ENCODE measurements at places on chromosomes 3 and 15. TPM values are rescaled to one million over a fixed set of nuclear protein-coding genes. Genes with fewer than 3 reads are reported as not detected.

Gene PIERCE2
- total RNA-seq = 1.2 TPM

DNA sequence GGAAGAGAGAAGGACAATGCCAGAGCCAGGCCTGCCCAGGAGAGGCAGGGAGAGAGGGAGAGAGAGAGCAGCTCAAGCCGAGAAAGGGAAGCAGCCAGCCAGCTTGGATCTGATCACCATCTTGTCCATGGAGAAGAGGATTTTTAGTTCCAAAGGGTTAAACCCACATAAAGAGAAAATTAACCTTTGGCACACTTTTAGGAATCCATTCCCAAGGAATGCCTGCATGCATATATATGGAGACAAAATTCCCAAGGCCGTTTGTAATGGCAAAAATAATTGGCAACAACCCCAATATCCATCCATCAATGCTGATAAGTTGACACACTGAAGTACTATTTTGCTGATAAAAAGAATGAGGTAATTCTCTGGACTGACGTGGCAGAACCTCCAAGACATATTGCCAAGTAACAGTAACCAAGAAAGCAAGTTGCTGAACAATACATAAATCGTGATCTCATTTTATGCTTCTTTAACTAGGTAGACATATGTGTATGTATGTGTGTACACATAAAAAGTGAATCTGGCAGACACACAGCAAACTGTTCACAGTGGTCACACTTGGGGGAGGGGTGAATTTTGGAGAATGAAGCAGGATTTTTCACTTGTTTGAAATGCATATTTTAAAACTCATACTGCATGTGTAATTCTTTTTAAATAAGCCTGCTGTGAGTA, 7.5 kb upstream of the STRA6 start:
- no peaks in the 10 kb centered on the region for H3K4me1 ChIP-seq
- H3K36me3 ChIP-seq = no peaks in the 10 kb centered on the region
- no peak for DNase-seq

Gene SCG3
- total RNA-seq = not detected

DNA sequence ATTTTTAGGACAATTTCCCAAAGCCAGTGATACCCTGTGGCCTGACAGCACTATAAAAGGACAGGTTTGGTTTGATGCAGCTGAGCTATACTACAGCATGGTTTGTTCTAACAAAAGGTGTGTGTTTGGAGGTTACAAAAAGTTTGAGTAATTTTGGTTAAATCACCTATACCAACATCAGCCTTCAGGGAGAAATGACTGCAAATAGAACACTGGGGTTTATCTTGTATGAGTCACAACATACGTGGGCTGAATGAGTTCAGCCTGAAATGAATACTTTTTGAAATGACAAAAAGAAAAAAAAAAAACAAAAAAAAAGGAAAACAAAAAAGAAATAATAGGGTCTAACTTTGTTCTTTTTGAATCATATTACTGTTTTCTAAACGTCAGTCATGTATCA, 345.7 kb downstream of the CNTN3 start:
- H3K4me3 ChIP-seq = no peak overlapping the region
- H3K36me3 ChIP-seq = no peaks in the 10 kb centered on the region
- no peak for DNase-seq
- H3K27ac ChIP-seq = no peak overlapping the region

DNA sequence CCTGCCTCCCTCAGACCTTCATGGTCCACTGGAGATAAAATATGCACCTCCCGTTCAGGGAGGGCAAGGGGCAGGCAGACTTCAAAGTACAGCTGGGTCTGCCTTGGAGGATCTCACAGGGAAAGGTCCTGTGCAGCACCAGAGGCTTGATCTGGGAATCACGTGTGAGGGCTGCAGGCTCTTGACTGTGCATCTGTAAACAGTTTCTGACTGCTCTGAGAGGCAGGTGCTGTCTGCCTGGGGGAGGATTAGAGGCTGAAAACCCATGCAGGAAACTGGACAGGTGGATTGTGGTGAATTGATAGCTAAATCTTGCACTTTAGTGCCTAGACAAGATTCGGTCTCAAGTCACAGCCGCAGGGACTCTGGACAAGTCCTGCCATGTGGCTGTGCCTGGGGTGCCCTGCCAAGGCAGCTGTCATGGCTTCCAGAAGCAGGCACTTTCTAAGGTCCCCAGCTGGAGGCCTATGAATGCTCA, 239.3 kb downstream of the EPHB1 start:
- H3K27ac ChIP-seq = no peak overlapping the region
- no peaks in the 10 kb centered on the region for H3K27me3 ChIP-seq
- no peaks in the 10 kb centered on the region for H3K4me1 ChIP-seq
- no peak for DNase-seq
- no peaks in the 10 kb centered on the region for H3K36me3 ChIP-seq
